SW 1271 (cell line): ENCODE measurements at places on chromosomes 2 and 18.

- no peak for DNase-seq
These were observed 79.8 kb downstream of the C1D start for GRCh38 chr2:67982956-67983355.

DNA sequence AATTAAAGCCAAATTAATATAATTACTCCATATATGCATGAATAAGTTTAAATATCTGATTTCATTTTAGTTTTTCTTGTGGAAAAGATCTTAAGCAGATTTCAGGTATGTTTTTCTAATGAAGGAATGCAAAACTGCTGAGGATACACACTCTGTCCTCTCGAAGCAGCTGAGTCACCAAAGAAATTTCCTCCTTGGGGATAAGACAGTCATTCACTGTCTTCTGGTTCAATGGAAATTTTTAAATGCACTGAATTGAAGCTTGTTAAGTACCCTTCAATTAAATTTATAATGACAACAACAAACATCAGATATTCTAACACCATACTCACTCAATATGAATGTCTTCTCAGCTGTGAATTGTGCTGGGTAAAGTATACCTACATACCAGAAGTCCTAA, 101.5 kb upstream of the DNER start:
- no peak for DNase-seq

DNA sequence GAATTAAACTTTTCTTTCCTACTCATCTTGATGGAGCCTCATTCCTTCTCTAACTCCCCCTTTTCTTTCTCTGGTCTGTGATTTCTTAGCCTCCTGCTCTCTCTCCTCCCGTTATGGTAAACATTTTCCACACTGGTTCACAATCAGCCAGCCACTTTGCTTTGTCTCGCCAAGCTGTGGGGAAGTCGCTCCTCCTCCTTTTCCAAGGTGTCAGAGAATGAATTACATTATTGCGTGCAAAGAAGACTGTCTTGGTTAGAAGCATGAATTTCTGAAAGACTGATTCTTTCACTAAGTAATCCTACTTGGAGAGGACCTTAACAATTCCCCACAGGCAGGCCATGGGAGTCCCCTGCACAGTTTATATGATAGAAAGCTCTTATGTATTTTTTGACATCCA, 46.1 kb downstream of the RASGRP3 start:
- DNase-seq = no peak

DNA sequence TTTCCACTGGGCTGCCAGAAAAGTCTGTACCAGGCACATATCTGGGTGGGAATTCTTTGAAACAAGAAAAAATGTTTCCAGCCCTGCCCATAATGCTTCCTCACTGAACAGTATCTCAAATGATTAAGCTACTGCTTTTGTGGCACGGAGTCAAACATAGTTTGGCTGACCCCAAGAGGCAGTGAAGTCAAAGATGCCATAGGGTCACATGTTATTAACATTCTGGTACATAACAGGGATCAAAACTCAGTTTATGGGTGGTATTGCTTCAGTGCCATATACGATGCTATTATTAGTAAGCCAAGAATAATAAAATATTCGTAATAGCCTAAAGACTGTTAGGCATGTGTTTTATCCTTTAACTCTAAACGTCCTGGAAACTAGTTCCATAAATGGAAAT, 112.4 kb downstream of the FEZ2 start:
- DNase-seq = peak; percentile 28

DNA sequence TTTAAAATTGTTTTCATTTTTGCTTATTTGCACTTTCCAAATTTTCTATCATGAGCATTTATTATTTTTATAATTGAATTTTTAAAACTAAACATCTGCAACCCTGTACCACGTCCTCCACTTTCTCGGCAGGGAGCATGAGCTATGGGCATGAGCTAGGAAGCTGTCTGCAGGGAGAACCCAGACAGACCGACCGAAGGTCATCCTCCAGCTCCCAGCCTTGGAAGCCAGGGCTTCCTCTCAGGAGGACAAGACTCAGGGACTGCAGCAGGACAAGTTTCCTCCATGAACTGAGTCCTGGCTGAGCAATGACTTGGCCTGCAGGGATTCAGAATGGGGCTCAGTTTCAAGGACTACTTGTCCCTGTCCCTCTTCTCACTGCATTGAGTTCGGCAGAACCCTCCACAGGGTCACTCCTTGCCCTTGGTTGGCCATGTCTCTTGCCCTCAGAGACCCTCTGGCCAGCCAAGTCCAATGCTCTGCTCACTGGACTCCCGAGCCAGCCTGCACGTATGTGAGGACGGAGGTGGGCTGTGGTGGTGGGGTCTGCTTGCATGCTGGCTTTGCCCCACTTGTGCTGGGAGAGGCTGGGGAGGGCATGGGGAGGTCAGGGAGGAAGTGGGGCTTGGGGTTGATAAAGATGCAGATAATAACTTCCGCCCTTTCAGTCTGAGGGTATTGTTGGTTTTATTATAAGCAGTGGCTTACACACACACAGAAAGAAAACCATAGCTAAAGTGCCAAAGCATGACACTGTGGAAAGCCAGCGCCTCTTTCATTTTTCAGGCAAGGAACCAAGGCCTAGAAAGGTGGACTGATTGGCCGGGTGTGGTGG, 6.6 kb downstream of the NMUR1 start:
- DNase-seq = no peak

DNA sequence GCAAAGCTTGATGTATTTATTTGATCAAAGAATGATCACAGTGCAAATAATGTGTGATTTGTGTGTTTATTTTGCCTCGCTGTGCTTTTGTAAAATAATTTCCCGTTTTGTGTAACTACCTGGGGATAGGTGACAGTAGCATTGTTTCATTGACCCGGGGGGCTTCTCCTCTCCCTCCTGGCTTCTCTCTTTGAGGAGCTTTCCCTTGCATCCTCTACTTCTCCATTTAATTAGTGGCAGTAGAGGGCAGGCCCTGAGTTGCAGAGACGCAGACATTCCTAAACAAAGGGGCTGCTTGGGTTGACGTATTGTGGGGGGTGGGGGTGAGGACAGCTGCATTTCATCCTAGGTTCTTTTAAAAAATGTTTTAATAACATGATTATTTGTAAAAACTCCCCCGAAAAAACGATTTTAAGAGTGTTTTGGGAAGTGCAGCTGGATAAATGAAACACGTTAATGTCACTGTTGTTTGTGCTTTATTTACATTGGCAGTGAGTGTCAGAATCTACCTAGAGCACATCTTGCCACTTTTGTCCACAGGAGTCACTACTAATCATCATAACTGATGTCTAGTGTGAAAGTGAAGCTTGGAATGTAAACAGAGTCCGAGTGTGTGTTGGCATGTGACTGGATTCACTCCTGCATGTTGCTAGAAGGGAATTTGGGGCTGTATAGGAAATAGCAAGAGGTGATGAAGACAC, 2.2 kb downstream of the NEDD4L start:
- no peak for DNase-seq

DNA sequence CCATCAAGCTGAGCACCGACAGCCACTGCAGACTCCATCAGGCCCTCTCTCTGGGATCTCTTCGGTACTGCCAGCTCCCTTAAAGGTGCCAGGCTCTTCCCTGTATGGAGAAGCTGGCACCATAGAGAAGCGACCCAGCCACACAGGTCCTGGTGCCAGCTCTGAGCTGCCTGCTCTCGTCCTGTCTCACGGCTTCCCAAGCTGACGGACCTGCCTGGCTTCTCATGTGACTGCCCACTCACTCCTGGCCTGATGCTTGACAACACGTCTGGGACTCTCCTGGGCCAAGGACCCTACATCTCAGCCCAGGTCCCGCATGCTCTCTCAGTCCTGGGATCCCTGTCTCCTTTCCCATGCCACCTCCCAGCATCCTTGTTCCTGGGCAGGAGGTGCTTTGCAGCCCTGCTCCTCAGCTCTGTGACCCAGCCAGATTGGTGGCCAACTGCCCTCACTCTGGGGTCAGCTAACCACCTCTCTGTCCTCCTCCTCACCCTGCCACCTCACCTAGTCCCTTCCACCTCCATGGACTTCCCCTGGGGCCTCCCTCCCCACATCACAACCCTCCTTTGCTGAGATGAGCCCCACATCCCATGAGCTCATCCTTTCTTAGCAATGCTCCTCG, 12.5 kb upstream of the ATOH8 start:
- DNase-seq = no peak

DNA sequence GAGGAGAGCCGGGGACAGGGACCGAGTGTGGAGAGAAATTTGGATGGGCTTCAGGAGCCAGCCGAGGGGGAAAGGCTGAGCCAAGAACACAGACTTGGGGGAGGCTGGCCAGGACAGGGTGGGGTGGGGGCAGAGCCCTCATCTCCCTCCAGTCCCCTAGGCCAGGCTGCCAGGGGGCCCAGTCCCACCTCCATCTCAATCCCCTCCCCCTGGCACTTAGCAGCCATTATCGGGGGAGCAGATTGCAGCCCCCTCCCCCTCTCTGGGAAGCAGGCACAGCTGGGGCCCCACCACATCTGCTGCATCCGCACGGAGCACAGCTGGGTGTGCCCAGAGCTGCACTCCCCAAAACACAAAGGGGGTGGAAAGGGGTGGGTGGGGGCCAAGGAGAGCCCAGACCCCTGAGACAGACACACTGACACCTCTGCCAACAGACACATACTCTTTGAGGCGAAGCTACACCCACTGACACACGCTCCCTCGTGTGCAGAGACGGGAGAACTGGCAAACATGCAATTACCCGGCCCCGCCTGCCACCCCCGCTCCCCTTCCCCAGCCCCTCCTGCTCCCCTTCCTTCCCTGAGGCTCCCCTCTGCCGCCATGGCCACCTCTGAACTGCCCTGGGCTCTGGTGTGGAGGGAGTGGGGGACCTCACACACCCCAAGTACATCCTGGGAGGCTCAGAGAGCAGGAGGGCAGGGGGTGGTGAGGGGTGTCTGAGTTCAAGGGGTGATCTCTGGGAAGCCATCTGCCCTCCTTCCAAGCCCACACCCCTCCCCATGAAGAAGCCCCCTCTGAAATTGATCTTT, 5.1 kb upstream of the ASIC4 start:
- DNase-seq = no peak

DNA sequence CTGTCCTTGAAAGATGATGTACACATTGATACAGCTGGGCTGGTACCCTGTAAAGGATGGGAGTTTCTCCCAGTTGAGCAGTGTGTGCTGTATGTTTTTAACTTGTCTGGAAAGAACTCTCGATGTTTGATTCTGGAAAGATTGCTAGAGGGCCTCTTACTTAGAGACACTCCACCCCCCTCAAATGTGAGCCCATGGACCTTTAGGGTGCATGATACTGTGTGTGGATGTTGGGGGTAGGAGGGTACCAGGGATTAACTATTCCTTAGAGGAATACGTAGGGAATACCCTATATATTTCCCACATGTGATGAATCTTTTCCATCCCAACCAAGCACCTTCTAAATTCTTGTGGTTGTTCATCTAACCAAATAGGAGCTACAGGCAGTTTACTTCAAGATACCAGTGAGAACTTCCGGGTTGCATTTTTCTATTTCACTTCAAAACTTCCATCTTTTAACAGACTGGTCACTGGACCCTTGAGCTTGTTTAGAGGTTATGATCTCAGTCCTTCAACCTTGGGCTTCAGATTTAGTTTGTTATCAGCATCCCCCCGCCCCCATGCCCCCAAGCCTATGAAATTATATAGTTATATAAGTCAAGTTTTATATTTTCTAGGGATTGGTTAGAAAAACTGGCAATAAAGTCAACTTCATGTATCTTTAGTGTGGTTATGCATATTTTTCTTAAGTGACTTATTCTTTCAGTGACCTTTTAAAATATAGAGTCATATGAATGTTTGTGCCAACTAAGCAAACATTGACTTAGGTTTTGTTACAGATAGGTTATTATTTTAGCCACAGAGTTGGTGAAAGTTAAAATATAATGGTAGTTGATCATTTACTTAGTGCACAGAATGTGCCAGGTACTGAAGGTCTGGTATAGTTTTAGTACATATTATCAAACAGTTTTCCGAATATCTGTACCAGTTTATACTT, 18.2 kb downstream of the AFTPH start:
- DNase-seq = no peak

GRCh38 chr2:24482251-24482971, 8.6 kb upstream of the NCOA1 start:
- no peak for DNase-seq

DNA sequence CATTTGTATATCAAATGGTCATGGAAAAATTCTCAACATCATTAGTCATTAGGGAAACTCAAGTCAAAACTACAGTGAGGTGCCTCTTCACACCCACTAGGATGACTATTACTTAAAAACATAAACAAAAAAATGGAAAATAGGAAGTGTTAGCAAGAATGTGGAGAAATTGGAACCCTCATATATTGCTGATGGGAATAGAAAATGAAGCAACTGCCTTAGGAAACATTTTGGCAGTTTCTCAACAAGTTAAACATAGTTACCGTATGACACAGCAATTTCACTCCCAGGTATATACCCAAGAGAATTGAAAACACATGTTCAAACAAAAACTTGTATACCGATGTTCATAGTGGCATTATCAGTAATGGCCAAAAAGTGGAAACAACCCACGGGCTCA, 18.1 kb upstream of the CYP26B1 start:
- no peak for DNase-seq

- no peak for DNase-seq
These were observed 1964.5 kb upstream of the PIK3C3 start for GRCh38 chr18:39990540-39990939.

- no peak for DNase-seq
These were observed 10.3 kb downstream of the KHK start for GRCh38 chr2:27096748-27097297.

- no peak for DNase-seq
These were observed 32.1 kb downstream of the HK2 start for GRCh38 chr2:74865770-74866674.

DNA sequence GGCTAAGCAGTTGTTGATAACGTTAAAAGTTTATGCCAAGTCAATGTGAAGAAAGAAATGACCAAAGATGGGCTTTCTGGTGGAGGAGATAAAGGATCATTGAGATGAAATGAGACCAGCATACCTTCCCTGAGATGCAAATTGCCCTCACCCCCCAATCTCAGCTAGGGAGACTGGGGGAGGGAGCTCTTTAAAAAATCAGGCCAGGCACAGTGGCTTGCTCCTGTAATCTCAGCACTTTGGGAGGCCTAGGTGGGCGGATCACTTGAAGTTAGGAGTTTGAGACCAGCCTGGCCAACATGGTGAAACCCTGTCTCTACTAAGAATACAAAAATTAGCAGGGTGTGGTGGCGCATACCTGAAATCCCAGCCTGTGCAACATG, 30.9 kb upstream of the KCMF1 start:
- no peak for DNase-seq

DNA sequence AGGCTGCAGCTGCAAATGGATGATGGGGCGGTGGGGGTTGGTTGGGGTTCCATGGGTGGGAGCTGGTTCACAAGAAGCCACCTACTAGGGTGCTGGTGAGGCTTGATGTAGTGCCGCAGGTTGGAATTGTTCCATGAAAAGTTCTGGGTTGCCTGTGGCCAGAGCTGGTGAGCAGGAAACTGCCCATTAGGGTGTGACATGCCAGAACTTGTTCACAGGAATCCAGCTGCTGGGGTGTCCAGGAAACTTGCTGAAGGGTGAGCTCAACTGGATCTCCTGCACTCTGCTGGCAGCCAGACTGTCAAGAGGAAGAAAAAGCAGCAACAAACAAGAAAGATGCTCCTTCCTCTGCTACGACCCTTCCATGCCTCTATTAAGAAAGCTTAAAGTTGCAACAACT, 48.8 kb downstream of the MAP3K20 start:
- DNase-seq = no peak
